ENCODE measurements at places on chromosomes 3 and 15.

DNA sequence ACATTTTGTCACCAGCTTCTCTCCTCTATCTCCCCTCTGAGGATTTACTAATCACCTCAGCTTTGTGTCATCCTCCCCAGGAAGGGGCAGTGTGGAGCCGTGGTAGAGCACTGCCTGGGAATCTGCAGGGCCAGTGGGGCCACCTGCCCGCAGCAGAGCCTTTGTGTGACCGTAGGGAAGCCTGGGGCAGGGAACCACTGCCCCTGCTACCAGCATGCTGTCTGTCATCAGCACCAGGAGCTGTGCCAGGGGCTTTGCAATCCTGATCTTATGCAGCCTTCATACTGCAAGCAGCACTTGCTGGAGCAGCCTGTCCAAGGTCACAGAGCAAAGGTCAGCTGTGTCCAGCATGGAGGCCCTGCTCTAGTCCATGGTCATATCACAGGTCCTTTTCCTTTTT, 170.2 kb upstream of the IL12A start:
- no peak for DNase-seq

GRCh38 chr3:23159929-23160328, 43.2 kb upstream of the UBE2E2 start:
- DNase-seq, result no peak

- DNase-seq, result no peak
Measured at GRCh38 chr3:127263037-127263436, 24.8 kb downstream of the PRR20G start.

GRCh38 chr3:65502526-65502925, 536.2 kb downstream of the MAGI1 start:
- no peak for DNase-seq

DNA sequence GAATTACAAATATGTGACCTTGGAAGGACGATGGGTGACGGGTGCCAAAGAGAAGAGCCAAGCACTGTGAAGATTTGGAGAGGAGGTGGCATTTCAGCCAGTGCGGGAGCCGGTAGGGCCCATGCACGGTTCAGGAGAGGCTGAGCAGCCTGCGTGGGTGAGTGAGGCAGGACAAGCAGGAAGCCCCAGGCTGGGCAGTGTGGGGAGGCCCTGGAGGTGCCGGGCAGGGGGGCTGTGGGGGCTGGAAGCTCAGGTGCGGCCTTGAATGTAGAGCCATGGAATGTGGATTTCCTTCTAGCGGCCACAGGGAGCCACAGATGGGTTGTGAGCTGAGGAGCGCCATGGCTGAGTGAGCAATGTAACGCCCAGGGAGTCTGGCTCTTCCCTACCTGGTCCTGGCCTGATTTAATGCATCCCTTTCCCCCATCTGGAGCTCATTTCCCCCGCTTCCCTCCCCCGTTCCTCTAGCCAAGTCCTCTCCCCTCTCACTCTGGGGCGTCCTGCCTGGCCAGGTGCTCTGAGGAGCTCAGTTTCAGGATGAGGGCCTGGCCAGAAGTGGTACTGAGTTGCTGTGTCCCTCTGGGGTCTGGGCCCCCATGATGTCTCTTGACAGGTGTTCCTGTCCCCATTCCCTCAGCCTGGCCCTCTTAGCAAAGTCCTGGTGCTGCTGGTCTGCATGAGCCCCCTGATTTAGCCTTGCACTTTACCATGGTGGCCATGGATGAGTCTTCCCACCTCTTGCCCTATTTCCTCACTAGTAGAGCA, 41.8 kb upstream of the IQSEC1 start:
- DNase-seq, result no peak

GRCh38 chr3:10350324-10350985, 29.5 kb upstream of the SEC13 start:
- DNase-seq, result no peak

DNA sequence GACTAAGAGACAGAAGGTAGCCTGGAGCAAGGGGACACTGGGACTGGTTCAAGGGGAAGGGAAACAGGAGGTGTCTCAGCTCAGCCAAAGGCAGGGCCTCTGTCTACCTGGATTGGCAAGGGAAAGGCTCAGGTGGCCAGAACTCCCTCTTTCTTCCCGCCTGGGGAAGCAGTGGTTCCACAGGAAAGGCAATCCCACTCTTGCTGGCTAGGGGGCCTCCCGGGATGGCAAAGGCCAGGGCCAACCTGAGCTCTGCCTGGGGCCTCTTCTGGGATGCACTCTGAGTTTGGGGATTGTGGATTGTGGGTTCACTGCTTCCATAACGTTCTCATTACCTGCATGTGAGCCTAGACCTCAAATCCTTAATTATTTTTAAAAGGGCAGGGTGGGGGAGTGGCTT, 13.0 kb upstream of the PARP6 start:
- no peak for DNase-seq

Data from NCI-H1436 treated with DMSO at 0.1 percent for 48 hours (cell line).